Uterus (tissue), 4 donors: ENCODE measurements at places on chromosomes 5 and 9. TPM values are rescaled to one million over a fixed set of nuclear protein-coding genes. Genes with fewer than 3 reads are reported as not detected.

Gene PTGDS
- total RNA-seq, result 116 TPM

DNA sequence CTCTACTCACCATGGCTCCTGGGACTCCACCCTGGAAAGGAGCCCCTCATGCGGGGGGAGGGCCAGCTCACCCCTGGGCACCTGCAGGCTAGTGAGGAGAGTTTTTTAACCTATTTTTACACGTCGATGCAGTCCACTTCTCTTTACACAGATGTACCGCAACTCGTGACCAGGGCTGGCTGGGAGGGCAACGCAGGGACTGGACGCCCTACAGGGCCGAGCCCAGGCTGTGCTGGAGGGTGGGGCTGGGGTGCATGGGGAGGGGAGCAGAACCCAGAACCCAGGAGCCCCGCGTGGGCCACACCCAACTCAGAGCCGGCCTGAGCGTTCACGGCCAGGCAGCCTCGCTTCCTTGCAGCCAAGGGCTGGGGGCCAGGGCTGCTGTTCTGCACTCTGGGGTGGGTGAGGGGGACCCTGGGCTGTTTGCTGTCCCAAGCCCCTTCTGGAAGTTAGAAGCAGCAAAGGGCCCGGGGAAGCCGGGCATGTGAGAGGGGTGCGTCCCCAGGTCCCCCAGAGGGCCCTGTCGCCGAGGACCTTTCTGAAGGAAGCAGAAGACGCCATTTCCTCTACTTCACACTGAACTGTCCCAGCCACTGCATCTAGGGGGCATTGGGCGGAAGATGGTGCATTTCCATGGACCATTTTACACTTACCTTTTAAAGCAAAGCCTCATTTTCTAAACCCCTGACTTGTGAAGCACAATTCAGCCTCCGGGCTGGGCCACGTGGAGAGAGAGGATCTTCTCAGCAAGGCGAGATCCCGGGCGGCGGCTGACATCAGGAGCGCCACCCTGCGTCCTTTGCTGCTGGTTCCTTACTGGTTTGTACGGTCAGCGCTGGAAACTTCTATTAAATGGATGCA, 90.5 kb downstream of the KCNT1 start:
- no peaks in the 10 kb centered on the region for H3K36me3 ChIP-seq
- no peak overlapping the region for H3K27ac ChIP-seq
- no peaks in the 10 kb centered on the region for H3K27me3 ChIP-seq
- no peak for DNase-seq
- H3K4me3 ChIP-seq, result no peak overlapping the region
- H3K4me1 ChIP-seq, result no peaks in the 10 kb centered on the region

- no peak for DNase-seq
- H3K27me3 ChIP-seq, result no peaks in the 10 kb centered on the region
- no peak overlapping the region for H3K27ac ChIP-seq
- no peaks in the 10 kb centered on the region for H3K4me1 ChIP-seq
- no peak overlapping the region for H3K4me3 ChIP-seq
These were observed 79.4 kb downstream of the PTTG1 start for GRCh38 chr5:160500786-160501779.

Gene RLN1
- not detected for total RNA-seq

Gene CCL28
- total RNA-seq, result 1.0 TPM

DNA sequence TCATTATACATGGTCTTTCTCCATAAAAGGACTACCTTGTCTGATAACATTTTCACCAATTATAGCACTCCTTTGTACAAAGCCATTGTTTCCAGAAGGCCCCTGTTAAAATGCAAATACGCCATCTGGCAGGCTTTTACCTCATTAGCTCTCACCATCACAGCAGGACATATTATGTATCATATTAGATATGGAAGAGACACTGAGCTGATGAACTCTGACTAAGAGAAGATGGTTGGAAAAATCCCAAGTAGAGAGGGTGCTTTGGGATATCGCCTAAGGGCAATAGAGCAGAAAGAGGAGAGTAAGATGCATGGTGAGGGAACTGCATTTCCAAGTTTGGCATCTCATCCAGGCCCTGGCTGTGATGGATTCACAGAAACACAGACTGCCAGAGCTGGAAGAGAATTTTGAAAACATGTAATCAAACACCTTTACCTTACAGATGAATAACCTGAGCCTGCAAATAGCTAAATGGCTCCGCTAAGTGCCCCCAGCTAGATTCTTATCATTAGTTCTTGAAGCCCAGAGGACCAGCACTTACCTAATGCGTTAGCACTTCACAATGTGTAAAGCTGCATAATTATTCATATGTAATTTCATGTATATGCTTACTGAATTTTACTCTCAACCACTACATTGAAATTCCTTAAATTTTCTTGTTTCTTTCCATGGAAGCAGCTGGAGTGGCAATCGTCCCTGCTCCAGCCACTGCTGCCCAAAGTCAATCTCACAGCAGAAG, 393.6 kb upstream of the IZUMO3 start:
- no peak for DNase-seq
- H3K36me3 ChIP-seq, result no peaks in the 10 kb centered on the region
- H3K4me1 ChIP-seq, result no peaks in the 10 kb centered on the region
- no peaks in the 10 kb centered on the region for H3K27me3 ChIP-seq
- no peak overlapping the region for H3K4me3 ChIP-seq
- no peak overlapping the region for H3K27ac ChIP-seq

Gene PCDHB8
- total RNA-seq, result under 0.01 TPM

Gene ZFP2
- total RNA-seq, result 5.7 TPM

Gene IFNA13
- total RNA-seq, result not detected

Gene AMBP
- total RNA-seq, result not detected

DNA sequence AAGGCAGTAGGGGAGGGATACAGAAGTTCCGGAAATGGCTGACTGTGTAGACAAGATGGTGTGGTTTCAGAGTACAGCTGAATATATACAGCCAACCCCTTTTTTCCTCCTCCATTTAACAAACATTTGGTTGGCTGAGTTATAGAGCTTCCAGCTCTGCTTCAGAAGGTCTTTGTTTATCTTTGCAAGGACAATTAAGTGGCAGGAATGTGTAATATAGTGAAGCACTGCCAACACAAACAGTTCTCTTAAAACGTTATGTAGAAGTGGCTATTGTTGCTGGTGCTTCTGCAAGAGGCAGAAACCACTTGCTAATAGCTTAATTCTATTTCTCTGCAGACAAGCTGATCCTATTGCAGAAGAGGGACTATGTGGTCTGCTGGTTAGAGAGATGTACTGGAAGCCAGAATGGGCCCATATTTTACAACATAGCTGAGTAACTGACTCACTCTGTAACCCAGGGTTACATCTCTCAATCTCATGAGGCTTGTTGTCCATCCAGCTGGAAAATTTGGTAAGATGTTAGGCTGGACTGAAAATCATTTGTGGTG, 62.7 kb upstream of the OSMR start:
- H3K36me3 ChIP-seq, result no peaks in the 10 kb centered on the region
- no peaks in the 10 kb centered on the region for H3K27me3 ChIP-seq
- no peaks in the 10 kb centered on the region for H3K4me1 ChIP-seq
- H3K27ac ChIP-seq, result no peak overlapping the region

Gene WDR38
- total RNA-seq, result not detected

Gene NR5A1
- total RNA-seq, result not detected

GRCh38 chr9:71791875-71792274, 23.6 kb upstream of the CEMIP2 start:
- H3K36me3 ChIP-seq, result no peaks in the 10 kb centered on the region
- no peak overlapping the region for H3K27ac ChIP-seq
- no peaks in the 10 kb centered on the region for H3K4me1 ChIP-seq
- no peak for DNase-seq
- no peak overlapping the region for H3K4me3 ChIP-seq

Gene BRD9
- 31.0 TPM for total RNA-seq

DNA sequence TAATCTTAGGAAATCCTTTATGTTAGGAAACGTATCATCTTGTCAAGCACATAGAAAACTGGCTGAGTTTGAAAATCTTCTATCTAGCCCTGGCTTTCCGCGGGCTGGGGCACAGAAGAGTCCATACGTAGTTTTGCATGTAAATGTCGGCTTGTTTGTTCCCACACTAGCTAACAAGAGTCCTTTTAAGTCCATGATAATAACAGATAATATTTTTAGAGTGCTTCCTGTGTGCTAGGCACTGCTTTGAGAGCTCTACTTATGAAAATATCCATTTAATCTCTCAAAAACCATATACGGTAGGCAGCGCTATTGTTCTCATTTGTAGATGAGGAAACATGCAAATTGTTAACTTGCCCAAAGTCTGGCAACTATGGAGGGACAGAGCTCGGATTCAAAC, 40.5 kb downstream of the FYB1 start:
- no peaks in the 10 kb centered on the region for H3K36me3 ChIP-seq
- H3K4me3 ChIP-seq, result no peak overlapping the region
- no peaks in the 10 kb centered on the region for H3K27me3 ChIP-seq

DNA sequence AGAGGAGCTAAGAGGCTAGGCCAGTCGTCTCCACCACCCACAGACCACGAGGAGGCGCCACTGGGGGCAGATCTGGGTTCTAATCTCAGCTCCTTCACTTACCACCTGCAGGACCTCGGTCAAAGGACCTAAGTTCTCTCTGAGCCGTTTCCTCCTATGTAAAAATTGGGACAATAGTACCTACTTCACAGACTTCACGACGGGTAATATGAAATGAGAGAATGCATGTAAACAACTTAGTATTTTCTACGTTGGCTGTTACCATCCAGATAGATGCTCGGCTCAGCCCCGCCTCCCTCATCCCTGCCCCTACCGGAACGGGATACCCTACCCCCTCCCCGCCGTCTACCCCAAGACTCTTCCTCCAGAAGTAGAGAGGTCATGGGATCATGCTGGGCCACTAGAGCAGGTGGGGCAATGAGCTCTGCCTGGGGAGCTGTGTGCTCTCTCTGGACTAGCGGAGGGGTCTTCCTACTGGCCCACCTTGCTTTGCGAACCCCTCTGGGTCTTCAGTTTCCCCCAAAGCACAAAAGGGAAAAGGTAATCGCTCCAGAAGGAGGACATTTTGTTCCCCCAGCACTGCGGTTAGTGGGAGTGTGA, 541 bp downstream of the GNPDA1 start:
- H3K36me3 ChIP-seq, result no peaks in the 10 kb centered on the region
- no peaks in the 10 kb centered on the region for H3K4me1 ChIP-seq
- peak overlapping the region; percentile 96 for H3K27ac ChIP-seq
- DNase-seq, result peak; percentile 45
- H3K27me3 ChIP-seq, result no peaks in the 10 kb centered on the region

- no peaks in the 10 kb centered on the region for H3K27me3 ChIP-seq
- H3K4me1 ChIP-seq, result no peaks in the 10 kb centered on the region
- no peak for DNase-seq
- H3K36me3 ChIP-seq, result no peaks in the 10 kb centered on the region
- no peak overlapping the region for H3K27ac ChIP-seq
These were observed 71.3 kb upstream of the OTULINL start for GRCh38 chr5:14510156-14510734.

DNA sequence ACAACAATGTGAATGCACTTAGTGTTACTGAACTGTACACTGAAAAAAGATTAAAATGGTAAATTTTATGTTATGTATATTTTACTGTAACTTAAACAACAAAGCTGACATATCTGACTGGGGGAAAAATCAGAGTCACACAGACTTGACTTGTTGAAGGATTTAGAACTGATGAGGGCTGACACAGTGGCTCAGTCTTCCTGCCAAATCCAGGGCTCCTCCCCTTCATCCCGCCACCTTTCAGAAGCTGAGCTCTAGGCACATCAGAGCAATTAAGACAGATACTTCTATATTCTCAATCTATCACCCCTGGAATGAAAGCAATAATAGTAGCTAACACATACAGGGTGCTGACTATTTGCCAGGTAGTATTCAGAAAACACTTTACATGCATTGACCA, 27.7 kb upstream of the TAS2R1 start:
- H3K36me3 ChIP-seq, result no peaks in the 10 kb centered on the region
- H3K27ac ChIP-seq, result no peak overlapping the region
- no peaks in the 10 kb centered on the region for H3K4me1 ChIP-seq
- no peak overlapping the region for H3K4me3 ChIP-seq

DNA sequence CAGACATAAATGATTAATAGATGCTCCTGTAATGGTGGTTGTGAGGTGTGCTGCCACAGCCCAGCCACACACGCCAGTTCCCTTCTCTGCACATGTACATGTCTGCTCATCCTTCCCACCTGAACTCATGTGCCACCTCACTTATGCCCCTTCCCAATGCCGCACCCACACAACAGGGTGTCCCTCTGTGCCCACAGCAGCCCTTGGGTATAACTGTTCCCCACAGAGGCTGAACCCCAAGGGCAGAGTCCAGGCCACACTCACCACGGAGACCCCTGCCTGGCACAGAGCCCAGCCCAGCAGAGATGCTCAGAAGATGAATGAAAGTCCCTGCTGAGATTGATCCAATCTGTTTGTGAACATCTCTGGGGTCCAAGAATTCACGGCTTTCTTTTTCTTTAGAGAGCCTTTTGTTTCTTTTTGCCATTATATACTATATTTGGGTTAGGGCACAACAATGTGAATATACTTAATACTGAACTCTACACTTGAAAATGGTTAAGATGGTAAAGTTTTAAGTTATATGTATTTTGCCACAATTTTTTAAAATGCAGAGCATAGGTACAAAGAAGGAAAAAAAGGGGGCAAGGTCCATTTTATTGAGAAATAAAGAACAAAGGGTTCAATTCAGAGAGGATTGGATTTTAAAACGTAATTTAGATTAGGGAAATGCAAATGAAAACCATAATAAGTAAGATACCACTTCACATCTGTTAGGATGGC, 29.6 kb downstream of the IRF1 start:
- DNase-seq, result no peak
- no peaks in the 10 kb centered on the region for H3K27me3 ChIP-seq
- H3K4me3 ChIP-seq, result no peak overlapping the region
- no peaks in the 10 kb centered on the region for H3K36me3 ChIP-seq
- no peak overlapping the region for H3K27ac ChIP-seq

GRCh38 chr5:31213705-31214121, 20.2 kb downstream of the CDH6 start:
- no peak overlapping the region for H3K4me3 ChIP-seq
- no peak for DNase-seq
- no peaks in the 10 kb centered on the region for H3K36me3 ChIP-seq
- H3K27ac ChIP-seq, result no peak overlapping the region

GRCh38 chr5:83726912-83727311, 6.3 kb upstream of the HAPLN1 start:
- H3K27ac ChIP-seq, result no peak overlapping the region
- no peak for DNase-seq
- no peaks in the 10 kb centered on the region for H3K4me1 ChIP-seq
- no peaks in the 10 kb centered on the region for H3K27me3 ChIP-seq
- no peak overlapping the region for H3K4me3 ChIP-seq
- no peaks in the 10 kb centered on the region for H3K36me3 ChIP-seq

DNA sequence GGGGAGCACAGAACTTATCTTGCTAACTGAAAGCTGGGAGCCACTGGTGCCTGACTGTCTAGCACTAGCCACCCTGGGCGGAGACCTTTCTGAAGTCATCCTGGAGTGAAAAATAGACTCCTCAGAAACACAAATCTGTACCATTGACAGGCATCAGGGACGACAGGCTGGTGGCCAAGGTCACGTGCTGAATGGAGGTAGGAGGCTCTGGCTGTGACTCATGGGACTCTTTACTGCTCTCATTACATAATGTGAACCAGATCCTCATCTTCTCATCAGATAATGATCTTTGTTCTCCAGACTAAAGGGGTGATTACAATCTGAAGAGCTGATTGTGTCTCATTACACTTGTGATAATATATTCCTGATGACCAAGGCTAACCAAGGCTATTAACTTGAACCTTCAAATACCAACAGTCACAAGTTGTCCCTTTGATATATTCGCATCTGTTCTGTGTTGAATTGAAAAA, 91.8 kb downstream of the SEMA5A start:
- DNase-seq, result no peak
- H3K4me3 ChIP-seq, result no peak overlapping the region
- no peaks in the 10 kb centered on the region for H3K4me1 ChIP-seq
- H3K27me3 ChIP-seq, result no peaks in the 10 kb centered on the region
- peak overlapping the region; percentile 46 for H3K27ac ChIP-seq

Gene PCDHGA10
- total RNA-seq, result 4.4 TPM
